ENCODE measurements at places on chromosomes 13 and 19.

DNA sequence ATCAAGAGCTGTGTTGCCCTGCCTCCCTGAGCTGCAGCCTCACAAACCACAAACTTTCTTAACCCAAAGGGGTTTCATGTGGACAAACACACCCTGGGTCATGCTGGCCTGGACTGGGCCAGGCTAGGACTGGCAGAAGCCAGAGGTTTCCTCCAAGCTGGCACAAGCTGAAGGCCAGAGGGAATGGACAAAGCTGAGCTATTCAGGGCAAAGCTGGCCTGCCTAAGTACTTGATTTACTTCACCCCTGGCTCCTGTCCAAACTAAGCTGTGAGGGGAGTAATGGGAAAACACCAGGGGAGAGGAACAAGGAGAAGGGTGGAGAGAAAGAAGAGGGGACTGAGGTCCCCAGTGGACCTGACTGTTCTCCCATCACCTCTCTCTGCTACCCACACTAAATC, 6.2 kb downstream of the CPAMD8 start:
- DNase-seq = no peak

DNA sequence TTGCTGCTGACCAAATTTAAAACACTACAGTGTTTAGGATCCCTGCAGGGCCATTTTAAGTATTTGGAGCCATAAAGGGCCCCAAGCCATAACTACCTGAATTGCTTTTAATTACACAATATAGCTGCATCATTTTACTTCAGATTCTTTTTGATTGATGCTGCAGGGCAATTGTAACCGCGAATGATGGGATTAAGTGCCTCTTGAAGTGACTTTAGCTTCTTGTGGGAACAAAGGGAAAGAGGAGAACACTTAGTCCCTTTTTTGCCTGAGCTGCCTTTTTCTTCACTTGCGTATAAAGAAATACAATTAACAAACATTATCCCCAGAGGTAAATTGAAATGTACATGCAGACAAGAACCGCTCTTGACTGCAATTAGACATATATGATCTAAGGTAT, 228.5 kb downstream of the ZIC5 start:
- DNase-seq = no peak

DNA sequence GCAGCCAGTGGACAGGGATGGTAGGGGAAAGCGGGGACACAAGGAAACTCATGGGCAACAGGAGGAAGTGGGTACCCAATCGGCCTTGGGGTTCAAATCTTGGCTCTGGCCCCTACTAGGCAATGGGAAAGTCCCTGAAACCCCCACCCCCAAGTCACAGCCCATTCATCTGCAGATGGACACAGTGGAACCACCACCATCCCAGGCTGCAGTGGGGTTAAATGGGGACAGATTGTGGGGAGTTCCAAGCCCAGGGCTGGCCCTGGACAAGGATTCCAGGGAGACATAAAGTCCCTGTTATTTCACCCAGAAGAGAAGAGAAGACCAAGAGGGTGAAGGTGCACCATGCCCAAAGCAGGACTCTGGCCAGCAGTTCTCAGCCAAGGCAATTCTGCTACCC, 48.5 kb downstream of the CPAMD8 start:
- DNase-seq = no peak

GRCh38 chr13:21695546-21695945, 24.7 kb downstream of the FGF9 start:
- DNase-seq = no peak

DNA sequence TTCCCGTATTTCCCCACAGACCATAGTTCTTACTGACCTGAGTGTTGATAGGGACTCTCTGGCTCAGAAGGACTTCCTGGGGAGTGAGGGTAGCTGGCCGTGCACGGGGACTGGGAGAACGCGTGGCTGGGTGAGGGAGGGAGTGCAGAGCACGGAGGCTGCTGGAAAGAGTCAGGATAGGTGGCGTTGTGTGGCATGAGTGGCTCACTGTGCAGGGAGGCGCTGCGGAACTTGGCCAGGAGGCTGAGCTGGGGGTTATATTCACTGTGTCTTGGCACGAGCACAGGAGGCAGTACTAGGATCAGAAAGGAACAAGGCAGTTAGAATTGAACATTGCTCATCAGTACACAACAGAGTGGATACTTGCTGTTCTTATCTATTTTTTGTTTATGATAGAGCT, 47.4 kb downstream of the SMAD9 start:
- DNase-seq = no peak

- DNase-seq = no peak
Measured at GRCh38 chr13:23386533-23386932, 47.0 kb downstream of the SACS start.

All from HepG2 (cell line).